ENCODE measurements at places on chromosomes 7 and 10.

DNA sequence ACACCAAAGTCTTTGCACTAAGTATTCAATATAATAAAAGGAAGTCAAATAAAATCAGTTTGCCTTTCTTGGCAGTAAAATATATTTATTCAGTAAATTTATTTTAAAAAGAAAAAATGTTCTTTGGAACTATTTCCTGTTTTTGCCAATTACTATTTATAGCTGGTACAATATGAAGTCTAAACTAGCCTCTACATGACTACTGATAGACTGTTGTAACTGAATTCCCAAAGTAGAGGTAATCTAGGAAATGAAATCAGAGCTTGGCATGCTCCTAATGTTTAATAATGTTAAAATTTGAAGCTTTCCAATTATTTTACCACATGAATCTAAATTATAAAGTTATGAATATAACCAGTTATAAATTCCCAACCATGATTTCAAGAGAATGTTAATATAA, 385.5 kb downstream of the SEMA3D start:
- no peak for DNase-seq

DNA sequence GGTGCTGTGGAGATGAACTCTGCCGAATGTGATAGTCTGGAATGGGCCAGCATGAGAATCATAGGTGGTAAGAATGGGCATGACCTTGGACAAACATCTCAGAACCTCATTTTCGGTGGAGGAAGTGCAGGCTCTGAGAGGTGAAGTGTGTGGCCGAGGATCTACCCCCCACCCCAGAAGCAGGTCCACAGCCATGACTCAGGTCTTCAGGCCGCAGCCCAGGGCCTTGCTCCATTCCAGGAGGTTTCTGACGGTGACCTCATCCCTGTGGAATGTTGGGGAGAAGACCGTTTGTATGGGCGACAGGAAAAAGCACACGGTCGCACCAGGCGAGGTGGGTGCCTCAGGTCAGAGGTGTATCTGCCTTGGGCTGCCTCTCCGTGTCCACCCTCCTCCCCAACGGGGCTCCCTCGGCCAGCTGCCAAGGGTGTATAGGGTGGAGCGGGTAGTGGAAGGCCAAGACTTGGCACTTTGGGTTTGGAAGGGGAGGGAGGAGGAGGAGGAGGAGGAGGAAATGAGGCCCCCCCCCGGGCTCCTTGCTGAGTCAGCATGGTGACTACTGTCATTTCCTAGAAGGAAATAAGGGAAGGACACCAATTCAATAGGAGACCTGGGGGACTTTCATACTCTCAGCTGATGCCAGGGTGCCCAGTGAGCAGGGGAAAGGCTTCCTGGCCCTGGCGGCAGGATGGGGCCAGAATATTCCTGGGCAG, 168.0 kb upstream of the RHEB start:
- DNase-seq: no peak

DNA sequence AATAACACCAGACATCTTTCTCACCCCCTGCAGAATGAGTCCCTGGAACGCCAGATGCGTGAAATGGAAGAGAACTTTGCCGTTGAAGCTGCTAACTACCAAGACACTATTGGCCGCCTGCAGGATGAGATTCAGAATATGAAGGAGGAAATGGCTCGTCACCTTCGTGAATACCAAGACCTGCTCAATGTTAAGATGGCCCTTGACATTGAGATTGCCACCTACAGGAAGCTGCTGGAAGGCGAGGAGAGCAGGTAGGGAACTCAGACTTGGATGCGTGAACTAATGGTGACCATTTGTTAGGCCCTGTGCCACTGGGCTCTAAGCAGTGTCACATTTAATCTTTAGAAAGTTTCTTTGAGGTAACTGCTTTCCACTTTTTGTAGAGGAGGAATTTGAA, 7.1 kb downstream of the VIM start:
- no peak for DNase-seq

- DNase-seq: no peak
Observed at GRCh38 chr7:86932038-86932512, 127.4 kb downstream of the ELAPOR2 start.

- DNase-seq: no peak
Observed at GRCh38 chr7:33776788-33777187, 128.6 kb upstream of the BMPER start.

DNA sequence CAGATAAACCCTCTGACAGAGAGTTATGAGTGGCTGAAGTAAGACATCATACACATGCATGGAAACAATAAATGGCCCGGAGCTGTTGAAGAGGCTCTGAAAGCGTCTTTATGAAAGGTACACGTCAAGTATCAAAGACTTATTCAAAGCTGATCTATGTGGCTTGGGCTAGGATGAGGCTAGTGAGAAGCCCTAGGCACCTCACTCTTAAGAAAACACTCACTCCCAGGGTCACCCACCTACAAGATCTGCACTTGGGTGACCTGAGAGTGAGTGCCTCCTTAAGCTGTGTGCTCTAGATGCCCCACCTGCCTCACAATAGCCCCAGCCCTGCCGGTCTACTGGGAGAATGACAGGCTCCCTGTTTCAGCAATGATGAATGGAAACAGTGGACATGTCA, 1.1 kb upstream of the GIMAP1 start:
- no peak for DNase-seq

- no peak for DNase-seq
Observed at GRCh38 chr7:28853150-28853549, 105.0 kb downstream of the TRIL start.

DNA sequence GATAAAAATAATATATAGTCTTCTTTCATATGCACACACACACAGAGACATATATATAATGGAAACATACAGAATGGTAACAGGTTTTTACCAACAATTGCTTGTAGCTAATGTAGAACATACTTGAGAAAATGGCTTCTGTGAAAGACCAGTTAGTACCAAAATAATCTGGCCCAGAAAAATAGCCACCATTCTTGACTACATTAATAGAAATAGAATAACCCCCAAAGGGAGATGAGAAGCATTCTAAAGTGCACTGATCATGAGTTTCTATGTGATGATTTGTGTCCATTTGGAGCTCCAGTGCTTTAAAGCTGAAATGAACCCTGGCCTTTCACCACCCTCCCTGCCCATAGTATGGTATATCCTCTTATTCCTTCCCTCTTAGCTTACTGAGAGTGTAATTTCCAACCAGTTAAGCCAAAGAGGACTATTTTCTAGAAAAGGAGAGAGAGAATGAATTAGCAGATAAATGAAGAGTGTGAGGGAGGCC, 22.9 kb upstream of the IFIT2 start:
- DNase-seq: peak; percentile 19

GRCh38 chr10:15262036-15262713, 93.7 kb upstream of the NMT2 start:
- DNase-seq: no peak

DNA sequence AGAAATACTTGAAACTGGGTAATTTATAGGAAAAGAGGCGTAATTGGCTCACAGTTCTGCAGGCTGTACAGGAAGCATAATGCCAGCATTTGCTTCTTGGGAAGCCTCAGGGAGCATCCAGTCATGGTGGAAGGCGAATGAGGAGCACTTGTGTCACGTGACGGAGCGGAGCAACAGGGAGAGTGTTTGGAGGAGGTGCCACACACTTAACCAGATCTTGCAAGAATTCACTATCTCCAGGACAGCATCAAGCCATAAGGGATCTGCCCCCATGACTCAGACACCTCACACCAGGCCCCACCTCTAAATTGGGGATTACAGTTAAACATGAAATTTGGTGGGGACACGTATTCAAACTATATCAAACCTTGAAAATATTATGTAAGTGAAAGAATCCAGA, 89.3 kb downstream of the WIPF3 start:
- no peak for DNase-seq

DNA sequence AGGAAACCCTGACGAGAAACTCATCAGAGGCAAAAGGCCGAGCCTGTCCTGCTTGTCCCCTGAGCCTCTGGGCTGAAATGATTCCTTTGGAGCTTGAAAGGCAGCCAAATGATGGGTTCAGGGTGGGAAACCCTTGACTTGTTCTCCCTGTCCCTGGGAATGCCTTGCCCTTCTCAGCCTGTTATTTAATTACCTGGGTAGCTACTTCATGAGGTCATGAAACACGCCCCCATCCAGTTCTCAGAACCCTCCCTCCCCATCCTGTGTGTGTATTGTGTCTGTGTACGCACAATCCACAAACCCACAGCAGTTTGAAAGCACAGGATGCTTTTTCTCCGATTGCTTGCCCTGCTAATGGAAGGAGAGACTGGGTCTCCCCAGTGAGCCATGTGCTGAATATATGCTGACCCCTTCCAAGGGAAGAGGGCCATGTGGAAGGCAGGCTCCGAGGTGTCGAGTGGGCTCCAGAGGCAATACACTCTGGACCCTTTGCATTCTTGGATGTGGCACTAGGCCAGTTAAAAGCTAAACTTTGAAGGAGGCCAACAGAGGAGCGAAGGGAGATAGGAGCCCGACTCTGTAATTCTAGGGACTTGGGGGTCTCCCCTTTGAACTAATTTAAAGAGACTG, 10.6 kb downstream of the DUSP5 start:
- DNase-seq: no peak

DNA sequence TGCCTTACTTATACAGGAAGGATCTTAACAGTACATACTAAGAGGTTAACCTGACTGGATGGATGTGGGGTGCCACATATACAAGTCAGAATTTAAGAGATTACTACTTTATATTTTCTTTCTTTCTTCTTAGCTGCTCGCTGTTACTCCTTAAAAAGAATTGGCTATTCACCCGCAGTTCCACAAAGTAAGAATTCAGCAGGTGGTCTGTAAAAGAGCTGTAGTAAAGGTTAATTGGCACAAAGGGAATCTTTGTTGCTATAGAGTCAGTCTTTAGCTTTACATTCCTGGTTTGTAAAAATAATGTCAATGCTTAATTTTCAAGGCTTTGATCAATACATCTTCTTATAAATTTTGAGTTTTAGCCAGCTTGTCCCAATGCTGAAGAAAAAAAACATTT, 43.2 kb downstream of the RALA start:
- DNase-seq: no peak

- DNase-seq: no peak
Observed at GRCh38 chr7:51328351-51328801, 11.8 kb upstream of the COBL start.

GRCh38 chr10:4013651-4014121, 228.7 kb upstream of the KLF6 start:
- DNase-seq: no peak

DNA sequence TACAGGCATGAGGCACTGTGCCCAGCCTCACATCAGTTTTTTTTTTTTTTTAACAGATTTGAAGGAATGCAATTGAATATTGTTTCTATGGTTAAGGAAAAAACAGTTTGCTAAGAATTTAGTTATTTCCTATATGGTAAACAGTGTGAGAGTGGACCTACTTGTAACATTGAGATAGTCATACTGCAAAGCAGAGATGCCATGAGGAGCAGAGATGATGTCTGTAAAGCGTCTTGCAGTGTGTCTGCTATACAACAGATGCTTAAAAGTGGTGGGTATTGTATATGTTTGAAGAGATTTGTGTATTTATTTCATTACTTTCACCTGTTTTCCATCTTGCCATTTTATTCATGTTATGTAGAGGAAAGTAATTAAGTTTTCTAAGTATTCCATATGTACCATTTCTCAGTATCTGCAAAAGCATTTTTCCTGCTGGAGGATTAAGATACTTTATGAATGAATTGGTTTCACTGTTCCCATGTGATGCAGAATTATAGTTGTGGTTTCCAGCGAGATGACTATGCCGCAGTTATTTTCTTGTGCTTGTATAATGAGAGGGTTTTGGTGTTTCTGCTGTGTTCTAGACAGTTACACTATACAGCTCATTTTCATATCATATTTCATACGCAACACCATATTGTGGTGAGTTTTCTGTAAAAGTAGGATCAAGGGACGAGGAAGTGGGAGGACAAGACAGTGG, 26.6 kb downstream of the TET1 start:
- peak; percentile 88 for DNase-seq

DNA sequence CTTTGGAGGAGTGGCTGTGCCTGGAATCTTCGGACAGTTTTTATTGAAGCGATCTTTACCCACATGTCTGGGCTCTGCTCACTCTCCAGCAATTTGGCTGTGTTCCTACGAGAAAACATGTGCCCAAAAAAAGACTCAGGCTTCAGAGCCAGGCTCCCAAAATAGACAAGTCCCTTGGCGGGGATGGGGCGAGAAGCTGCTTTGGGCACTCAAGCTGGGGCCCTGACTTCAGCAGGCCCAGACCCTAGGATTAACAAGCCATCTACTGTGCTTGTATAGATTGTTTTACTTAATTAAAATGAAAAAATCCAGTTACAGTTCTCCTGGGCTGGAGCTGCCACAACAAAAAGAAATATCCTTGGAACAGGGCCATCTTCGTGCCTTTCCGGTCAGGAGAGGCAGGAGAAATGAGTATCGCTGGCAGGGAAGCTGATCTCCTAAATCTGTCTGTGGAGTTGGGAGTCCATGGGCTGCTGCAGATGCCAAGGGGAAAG, 51.4 kb upstream of the PDCD4 start:
- no peak for DNase-seq

DNA sequence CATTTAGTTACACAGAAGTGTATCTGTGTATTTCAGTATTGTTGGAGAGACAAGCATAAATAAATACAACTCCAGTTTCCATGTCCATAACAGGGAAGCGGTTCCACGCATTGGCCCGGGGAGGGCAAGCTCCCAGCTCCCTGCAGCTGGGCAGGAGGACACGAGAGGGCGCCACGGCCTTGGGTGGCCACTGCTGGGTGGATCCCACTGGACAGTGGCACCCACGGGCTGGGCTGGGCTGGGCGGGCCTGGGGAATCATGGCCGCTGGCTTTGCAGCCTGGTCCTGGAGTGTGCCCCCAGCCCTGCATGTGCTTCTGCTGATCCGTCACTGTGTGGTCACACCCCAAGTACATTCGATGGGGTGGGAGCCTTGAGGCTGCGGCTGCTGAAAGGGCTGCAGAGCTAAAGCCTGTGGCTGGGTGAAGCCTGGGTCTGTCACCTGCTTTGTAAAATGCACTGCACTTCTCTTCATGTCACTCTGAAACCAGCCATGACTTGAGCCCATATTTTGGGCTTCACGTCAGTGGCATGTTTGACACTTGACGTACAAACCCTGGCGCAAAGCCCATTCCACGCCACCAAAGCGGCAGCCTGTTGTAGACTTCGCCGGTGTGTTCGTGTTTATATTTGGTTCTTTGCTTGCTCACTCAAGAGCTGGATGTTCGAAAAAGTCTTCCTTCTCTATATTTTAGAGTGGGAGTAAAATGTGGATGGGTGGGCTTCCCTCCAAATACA, 27.5 kb downstream of the LRRC27 start:
- no peak for DNase-seq

DNA sequence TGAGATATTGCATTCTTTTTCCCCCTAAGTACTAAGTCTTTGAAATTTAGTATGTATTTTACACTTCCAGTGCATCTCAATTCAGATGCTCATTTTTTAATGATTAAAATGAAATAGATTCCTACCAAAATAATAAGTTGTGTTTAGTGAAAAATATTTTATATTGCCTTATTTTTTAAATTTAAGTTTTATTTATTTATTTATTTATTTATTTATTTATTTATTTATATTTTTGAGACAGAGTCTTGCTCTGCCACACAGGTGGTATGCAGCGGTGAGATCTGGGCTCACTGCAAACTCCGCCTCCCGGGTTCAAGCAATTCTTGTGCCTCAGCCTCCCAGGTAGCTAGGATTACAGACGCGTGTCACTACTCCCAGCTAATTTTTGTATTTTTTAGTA, 95.5 kb downstream of the RPS24 start:
- no peak for DNase-seq
